T-cell (primary cell): ENCODE measurements at places on chromosomes 5 and 9.

GRCh38 chr5:67353500-67354450, 157.2 kb upstream of the CD180 start:
- no peak for DNase-seq

GRCh38 chr5:87263498-87263897, 4.2 kb upstream of the RASA1 start:
- no peak for DNase-seq

- DNase-seq: no peak
Measured at GRCh38 chr9:2771661-2772060, 54.4 kb downstream of the KCNV2 start.

GRCh38 chr5:174217527-174217926, 172.0 kb downstream of the NSG2 start:
- no peak for DNase-seq

DNA sequence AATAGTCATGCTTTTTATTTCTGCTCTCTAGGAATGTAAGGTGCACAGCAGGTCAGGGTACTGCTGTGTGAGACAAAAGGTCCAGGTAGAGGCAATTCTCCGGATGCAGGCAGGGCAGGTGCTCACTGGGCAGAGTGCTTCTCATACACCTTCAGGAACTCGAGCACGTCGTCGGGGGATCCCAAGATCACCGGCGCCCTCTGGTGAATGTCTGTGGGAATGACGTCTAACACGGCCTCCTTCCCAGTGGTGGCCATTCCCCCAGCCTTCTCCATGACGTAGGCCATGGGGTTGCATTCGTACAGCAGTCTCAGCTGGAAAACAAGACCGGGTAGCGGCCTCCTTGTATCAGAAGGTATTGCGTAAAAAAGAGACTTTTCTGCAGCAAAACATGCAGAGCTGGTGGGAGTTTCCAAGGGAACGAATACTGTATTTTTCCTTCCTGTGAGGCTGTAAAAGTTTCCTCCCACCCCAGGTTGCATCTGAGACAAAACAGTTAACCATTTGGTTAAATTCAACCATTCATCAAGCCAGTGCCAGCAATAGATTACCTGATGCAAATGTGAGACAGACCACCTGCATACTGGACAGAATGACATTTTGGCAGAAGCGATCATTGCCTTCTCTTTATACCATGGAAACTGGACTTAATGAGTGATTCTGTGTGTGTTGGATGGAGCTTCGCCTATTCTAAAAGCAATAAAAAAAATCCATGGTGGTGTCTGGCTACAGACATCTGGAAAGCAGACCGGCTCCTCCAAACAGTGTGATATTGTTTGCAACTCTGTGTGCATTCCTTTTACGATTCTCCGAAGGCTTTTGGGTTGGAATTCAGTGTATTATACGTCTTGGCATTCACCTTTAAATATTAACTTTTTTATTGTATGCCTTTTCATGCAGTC, 9.9 kb upstream of the FBP2 start:
- DNase-seq: no peak

GRCh38 chr5:171911152-171911551, 95.3 kb downstream of the FBXW11 start:
- DNase-seq: no peak

- no peak for DNase-seq
Measured at GRCh38 chr5:45596320-45596719, 99.9 kb downstream of the HCN1 start.

DNA sequence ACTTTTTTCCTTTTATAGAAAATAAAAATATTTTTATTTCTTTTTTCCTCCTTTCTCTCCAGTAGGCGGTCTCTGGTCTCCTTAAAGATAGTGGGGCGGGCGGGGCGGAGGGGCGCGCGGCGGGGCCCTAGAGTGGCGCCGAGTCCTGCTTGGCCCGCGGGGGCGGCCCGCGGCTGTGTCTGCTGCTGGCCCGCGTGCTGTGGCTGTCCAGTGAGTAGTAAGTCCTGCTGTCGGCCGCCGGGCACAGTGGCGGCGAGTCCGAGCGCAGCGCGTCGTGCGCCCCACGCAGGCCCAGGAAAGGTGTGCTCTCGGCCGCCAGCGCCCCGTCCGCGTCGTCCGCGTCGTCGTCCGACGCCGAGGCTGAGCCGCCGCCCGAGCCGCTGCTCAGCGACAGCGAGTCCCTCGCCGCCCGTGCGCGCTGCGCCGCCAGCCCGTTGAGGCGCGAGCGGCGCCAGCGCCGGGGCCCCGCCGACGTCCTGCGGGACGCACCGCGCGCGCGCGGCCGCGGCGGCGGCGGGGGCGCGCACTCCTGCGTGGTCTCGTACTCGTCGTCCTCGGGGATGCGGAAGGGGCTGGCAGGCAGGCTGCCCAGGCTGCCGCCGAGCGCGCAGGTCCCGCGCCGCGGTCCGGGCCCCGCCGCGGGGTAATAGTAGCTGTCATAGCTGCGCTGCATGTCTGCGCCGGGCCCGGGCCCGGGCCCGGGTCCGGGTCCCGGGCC, 52.3 kb downstream of the PSD2 start:
- DNase-seq: peak; percentile 77

- no peak for DNase-seq
Measured at GRCh38 chr5:172466062-172466461, 11.7 kb upstream of the SH3PXD2B start.

DNA sequence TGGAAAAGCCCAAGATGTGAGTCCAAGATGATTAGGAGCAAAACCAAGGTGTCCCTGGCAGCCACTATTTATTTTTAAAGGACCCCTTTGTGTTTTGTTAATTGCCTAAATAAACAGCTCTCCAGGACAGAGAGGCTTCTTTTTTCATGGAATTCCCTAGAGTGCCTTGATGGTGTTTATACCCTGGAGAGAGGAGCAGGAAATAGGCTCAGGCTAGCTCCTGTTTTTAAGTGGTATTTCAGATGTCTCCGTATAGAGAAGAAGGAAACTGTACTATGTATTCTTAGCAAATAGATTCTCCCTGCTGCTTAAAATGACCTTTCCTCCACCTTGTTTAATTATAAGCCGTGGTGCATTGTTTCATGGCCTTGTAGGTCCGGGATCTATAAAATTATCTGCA, 292.4 kb downstream of the CD180 start:
- no peak for DNase-seq
